Naive thymus-derived CD4-positive, alpha-beta T cell (primary cell): ENCODE measurements at places on chromosomes 2 and 18. TPM values are rescaled to one million over a fixed set of nuclear protein-coding genes. Genes with fewer than 3 reads are reported as not detected.

Gene LIMS3
- 1.7 TPM for total RNA-seq

Gene EPB41L5
- 6.5 TPM for total RNA-seq

Gene HSPE1
- total RNA-seq = 52.2 TPM

Gene UGT1A6
- not detected for total RNA-seq

- no peak for DNase-seq
Measured at GRCh38 chr2:215479536-215480240, 43.8 kb upstream of the FN1 start.

DNA sequence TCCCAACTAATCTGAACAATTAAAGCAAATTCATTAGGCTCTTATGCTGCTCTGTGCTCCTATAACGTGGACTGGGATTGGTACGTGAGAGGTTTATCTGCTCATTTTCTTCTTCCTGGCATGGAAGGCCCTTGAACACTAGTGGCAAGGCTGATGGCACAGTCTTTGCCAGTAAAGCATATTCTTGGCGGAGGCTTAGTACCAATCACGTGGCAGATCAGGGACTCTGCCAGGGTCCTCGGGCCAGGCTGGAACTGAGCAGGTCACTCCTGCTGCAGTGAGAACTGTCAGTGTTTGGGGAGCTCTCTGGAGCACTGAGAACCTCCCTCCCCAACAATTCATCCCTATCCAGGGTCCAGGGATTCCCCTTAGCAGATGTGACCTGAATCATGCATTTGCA lies 3.7 kb upstream of the ALPK2 start:
- no peak for DNase-seq

DNA sequence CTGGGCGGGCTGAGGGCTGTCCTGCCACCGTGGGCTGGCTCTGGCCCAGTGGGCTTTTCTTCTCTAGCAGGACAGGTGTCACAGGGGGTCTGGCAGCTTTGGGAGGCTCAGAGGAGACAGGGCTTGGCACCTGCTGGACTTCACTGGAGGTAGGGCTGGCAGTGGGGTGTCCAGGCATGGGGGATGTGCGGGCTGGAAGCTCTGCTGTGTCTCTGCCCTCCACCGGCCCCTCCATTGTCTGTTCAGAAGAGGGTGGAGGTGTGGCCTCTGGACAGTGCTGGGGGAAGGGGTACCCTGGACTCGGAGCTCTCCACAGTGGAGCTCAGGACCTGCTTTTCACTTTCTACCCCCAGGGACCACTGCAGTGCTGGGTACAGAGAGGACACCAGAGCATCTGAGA lies 9.2 kb downstream of the PTPRN start:
- no peak for DNase-seq

DNA sequence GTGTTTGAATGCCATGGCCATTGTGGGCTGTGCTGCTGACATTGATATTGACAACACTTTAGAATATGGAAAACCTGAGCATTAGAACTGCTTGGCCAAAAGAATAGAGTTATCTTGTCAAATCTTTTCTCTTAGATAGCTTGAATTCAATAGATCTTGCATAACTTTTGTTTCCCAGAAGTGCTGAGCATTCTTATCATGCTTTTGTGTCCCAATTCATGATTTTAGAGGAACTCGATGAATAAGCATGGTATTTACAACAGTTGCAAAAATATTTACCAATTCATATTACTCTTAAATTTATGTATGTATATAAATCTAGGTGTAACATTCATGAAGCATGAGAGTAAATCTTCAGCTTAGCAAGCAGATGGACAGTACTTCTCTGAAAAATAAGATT lies 508.0 kb downstream of the BCL11A start:
- no peak for DNase-seq

- no peak for DNase-seq
Measured at GRCh38 chr2:15263976-15264685, 297.0 kb downstream of the NBAS start.

- DNase-seq = no peak
Measured at GRCh38 chr2:20622296-20622686, 28.6 kb downstream of the HS1BP3 start.
